ENCODE measurements at places on chromosomes 1 and 21.

DNA sequence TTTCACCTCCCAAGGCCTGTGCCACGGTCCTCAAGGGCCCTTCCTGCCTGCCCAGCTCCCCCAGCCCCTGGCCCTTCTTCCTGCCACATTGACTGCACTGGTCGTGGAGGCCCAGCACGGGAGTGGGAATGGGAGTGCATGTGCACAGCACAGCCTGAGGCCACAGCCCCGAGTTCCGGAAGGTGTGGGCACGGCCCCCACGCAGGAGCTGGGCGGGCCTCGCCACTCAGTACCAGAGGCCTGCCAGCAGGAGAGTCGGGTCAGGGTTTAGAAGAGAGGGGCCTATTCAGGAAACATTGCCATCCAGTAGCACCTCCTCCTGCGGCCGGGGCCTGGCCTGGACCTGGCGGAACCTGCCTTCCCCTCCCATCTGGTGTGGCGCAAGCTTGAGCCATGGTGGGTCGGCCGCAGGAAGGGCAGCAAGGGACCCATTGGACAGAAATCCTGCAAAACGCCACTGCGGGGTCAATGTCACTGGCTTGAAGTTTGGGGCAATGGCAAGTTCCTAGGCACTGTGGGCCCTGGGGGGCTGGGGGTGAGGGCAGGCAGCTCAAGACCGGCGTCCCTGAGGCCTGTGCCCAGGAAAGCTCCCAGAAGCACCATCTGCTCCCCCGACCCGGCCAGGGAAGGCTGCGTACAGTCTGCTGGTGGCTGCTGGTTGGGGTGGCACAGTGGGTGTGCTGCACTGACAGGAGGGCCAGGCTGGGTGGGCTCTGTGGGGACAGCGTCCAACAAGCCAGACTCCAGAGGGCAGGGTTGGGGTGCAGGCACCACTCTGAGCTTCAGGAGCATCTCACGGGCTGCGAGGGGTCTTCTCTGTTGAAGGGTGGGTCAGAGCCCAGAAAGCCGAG is 1.8 kb upstream of the TMEM52 start:
- no peak for DNase-seq

DNA sequence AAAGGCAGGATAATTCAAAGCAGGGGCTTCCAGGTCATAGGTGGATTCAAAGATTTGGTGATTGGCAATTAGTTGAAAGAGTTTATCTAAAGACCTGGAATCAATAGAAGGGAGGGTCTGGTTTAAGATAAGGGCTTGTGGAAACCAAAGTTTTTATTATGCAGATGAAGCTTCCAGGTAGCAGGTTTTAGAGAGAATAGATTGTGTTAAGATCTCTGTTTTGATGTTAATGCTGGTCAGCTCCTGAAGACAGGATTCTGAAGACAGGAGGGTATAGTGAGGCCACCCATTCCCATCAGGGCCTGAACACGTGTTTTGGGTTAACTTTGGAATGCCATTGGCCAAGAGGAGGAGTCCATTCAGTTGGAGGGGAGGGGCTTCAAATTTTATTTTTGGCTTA is 6.1 kb upstream of the PTBP2 start:
- no peak for DNase-seq

GRCh38 chr1:180311011-180311730 is 81.1 kb downstream of the LHX4 start:
- DNase-seq = no peak

DNA sequence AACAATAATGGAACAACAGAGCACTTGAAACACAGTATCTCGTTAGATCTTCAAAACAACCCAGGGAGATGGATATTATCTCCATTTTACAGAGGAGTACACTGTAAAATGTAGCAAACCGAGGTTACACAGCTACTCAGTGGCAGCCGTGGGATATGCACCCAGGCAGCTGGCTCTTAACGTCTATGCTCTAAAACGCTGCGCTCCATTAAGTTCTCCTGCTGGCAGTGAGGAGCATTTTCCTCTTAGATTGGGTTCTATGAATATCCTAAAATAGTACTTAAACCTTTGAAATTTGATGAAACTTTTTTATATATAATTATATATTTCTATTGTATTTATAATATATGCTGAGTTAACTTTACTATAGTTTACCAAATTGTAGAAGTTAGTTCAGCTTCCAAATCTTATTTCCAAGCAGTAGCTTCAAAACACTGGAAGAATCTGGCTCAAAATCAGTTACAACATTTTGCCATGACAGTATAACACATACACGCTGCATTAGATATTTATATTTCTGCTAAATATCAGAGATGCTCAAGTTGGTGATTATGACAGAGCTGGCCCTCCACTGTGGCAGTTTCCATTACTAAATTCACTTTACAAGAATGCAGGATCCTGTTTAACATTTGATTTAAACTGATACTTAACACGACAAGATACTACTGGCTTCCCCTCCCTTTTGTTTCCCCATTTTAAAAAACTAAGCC is 49.5 kb downstream of the TGFBR3 start:
- no peak for DNase-seq

- DNase-seq = no peak
These were observed 80.6 kb downstream of the NAV1 start for GRCh38 chr1:201619513-201619912.

DNA sequence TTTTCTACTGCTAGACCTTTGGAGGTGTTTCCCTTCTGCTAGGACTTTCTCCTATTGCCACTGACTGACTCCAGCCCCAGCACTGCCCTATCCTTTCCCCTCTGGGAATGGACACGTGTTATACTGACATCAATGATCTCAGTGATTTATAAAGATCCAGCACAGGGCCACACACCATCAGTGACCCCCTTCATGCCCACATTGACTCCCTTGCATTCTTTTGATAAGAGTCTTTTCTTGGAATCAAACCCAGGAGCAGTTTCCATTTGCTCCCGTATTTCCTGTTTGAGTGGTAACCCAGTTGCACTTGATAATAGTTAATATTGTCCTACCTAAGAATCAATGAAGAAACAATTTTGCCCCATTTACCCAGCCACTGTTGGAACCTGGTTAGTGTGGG is 501.0 kb upstream of the USP24 start:
- no peak for DNase-seq
